ENCODE measurements at places on chromosomes 13 and 19. TPM values are rescaled to one million over a fixed set of nuclear protein-coding genes. Genes with fewer than 3 reads are reported as not detected.

RFPL4AL1 gene
- total RNA-seq = 54.4 TPM

SLC10A2 gene
- not detected for total RNA-seq

PPM1N gene
- total RNA-seq = 0.80 TPM

SUPT5H gene
- 78.7 TPM for total RNA-seq

C1QTNF9B gene
- not detected for total RNA-seq

CYP2A6 gene
- total RNA-seq = not detected

LSR gene
- total RNA-seq = 21.1 TPM

C19orf18 gene
- total RNA-seq = 0.11 TPM

MRPL4 gene
- total RNA-seq = 125 TPM

FUT1 gene
- total RNA-seq = not detected

SLITRK6 gene
- not detected for total RNA-seq

RXFP2 gene
- total RNA-seq = not detected

PRODH2 gene
- total RNA-seq = not detected

KCNC3 gene
- total RNA-seq = 0.15 TPM

MCEMP1 gene
- total RNA-seq = not detected

CILP2 gene
- total RNA-seq = 1.0 TPM

ICAM5 gene
- 2.2 TPM for total RNA-seq

CLDN10 gene
- not detected for total RNA-seq

CYP2F1 gene
- total RNA-seq = not detected

FBXW9 gene
- 14.2 TPM for total RNA-seq

MUC16 gene
- not detected for total RNA-seq

PRR12 gene
- total RNA-seq = 2.5 TPM

SOX1 gene
- 0.18 TPM for total RNA-seq

LIM2 gene
- not detected for total RNA-seq

PBX4 gene
- 0.42 TPM for total RNA-seq

DENND1C gene
- not detected for total RNA-seq

RASAL3 gene
- not detected for total RNA-seq

SLAIN1 gene
- total RNA-seq = 6.7 TPM

METTL21C gene
- total RNA-seq = not detected

MEF2B gene
- total RNA-seq = not detected

SBSN gene
- total RNA-seq = not detected

TDRD3 gene
- total RNA-seq = 6.7 TPM

RAB3A gene
- total RNA-seq = not detected

PRTN3 gene
- total RNA-seq = not detected
